ENCODE measurements at places on chromosomes 13 and 19. TPM values are rescaled to one million over a fixed set of nuclear protein-coding genes. Genes with fewer than 3 reads are reported as not detected.

The CLEC17A gene
- not detected for total RNA-seq

The EDNRB gene
- total RNA-seq: not detected

The CASP14 gene
- not detected for total RNA-seq

The COQ8B gene
- 72.2 TPM for total RNA-seq

The AKAP8 gene
- total RNA-seq: 16.7 TPM

The FBN3 gene
- not detected for total RNA-seq

Data from A549 treated with DMSO at 1 μM for 4 hours (cell line).